ENCODE measurements at places on chromosomes 6 and 20.

DNA sequence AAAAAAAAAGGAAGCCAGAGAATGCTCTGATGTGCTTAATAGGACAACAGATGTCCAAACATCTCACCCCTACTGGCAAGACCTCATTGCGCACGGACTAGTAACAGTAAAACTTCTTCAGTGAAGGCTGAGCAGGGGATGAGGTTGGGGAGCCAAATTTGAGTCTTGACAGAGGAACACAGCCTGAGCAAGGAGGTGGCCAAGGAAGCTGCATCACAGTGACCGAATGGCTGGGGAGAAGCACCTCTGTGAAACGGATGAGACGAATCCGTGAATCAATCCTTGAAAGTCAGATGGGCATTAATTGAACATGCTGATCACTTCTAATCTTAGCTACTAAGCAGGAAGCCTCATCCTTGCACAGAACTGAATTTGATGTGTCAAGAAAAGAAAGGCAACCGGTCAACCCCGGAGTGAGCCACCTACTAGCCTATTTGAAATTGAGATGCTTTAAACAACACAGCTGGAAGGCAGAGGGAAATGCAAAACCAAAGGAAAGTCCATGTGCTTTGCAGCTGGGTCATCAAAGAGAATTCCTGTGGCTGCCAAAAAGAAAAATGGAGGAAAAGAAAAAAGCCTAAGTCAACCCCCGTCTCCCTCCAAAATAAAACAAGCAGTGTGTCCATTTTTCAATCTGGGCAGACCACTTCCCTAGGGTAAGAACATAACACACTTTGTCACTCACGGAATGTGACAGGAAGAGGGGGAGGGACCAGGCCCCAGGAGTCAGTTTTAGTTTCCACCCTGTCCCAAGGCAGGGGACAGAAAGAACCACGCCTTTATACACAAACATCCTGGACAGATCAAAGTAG lies 29.5 kb downstream of the PXDC1 start:
- DNase-seq: no peak

DNA sequence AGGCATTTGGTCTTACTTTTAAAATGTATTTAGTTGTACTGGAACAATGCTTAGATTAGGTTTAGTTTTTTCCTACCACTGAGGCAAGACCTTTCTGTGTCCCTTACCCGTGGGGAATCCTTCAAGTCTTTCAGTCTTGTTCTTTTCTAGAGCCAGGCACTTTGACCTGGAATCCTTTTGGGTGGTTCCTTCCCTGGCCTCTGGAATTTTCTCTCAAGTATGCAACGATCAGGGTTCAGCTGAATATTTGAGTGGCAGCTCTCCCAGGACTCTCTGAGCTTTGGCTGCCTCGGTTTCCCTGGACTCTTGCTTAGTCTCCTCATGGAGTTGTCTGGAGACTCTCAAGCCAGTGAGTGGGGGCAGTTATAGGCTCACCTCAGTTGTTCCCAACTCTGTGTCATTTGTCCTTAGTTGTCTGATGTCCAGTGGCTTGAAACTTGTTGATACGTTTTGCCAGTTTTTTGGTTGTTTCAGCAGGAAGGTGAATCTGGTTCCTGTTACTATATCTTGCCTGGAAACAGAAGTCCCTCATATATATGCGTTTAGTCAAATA lies 118.1 kb downstream of the QKI start:
- no peak for DNase-seq

- no peak for DNase-seq
Observed at GRCh38 chr6:116059713-116060571, 749 bp downstream of the FRK start.

DNA sequence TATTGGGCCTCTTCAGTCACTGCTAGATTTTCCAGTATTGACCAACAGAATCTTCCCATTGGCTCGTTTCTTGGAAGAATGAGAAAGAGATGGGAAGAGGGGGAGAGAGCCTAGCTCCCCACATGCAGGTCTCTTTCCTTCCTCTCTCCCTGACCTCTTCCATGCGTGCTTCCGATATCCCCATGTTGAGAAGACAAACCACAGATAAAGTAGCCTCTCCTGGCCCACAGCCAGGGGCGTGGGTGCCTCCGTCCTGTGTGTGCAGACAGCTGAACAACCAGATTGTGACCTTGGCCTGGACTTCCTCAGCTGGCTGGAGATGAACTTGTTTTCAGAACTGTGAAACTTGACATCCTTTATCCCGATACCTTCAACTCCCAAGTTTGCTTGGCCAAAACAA lies 71.0 kb downstream of the EDN3 start:
- DNase-seq: no peak

DNA sequence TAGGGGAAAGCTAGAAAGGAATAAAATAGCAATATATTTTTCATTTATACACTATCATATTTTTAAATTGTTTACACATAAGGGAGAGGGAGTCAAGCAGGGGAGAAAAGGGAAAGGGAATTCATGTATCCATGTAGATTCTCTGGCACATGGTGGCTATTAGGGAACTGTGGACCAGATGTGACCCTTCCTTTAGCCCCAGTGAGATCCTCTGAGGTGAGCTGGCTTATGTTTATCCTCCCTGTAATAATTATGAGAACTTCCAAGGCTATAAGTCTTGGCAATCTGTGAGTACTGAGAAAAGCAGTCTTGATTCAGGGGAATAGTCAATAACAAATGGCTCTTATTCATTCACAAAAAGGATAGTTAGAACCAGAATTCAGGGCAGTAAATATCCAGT lies 42.6 kb downstream of the TSBP1 start:
- no peak for DNase-seq

GRCh38 chr6:112086744-112087135 lies 542 bp downstream of the TUBE1 start:
- DNase-seq: no peak

DNA sequence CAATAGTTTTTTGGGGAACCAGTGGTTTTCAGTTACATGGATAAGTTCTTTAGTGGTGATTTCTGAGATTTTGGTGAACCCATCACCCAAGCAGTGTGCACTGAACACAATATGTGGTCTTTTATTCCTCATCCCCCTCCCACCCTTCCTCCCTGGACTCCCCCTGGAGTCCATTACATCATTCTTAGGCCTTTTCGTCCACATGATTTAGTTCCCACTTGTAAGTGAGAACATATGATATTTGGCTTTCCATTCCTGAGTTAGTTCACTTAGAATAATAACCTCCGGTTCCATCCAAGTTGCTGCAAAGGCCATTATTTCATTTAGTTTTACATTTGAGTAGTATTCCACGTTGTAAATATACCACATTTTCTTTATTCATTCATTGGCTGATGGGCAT lies 28.3 kb downstream of the RPP40 start:
- DNase-seq: no peak

GRCh38 chr20:44390280-44390679 lies 34.8 kb downstream of the HNF4A start:
- no peak for DNase-seq

GRCh38 chr20:58140787-58141425 lies 87.5 kb downstream of the ANKRD60 start:
- DNase-seq: no peak

GRCh38 chr6:148538261-148539190 lies 195.9 kb downstream of the SASH1 start:
- no peak for DNase-seq
